ENCODE measurements at places on chromosomes 6 and 20.

- DNase-seq = no peak
Measured at GRCh38 chr6:135322427-135323201, 141.5 kb downstream of the MYB start.

GRCh38 chr6:145209272-145209671 lies 526.0 kb downstream of the EPM2A start:
- DNase-seq = no peak

DNA sequence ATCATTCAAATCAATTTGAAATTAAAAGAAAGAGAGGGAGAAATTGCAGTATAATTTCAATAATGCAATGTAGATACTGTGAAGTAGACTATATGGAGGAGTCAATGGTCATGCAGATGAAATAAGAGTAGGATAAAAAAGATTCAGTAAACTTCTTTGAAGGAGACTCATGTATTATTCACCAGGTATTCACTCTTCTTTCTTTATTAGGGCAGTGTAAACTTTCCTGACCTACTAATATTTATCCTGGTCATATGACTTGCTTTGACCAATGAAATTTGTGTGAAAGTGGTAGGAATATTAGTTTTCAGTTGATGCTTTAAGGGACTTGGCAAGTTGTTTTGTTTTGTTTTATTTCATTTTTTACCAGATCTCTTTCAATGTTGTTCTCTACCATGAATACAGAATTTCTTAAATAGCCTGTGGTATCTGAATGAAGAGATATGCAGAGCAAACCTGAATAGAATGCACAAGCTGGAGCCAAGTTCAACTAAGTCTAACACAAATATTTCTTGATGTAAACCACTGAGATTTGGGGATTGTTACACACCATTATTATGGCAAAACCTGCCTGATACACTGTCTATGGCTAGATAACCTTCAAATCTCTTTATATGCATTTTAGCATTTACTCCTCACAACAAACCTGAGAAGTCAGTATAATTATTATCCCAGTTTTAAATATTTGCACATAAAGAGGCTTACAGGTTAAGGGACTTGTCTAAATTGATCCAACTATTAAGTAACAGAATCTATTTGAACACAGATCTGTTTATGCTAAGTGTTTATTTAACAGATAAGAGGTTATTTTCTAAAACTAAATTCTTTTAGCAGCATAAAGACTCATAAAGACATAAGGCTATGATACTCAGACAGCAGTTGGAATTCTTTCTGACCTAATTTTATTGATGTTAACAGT lies 311.2 kb downstream of the PKHD1 start:
- DNase-seq = no peak

- no peak for DNase-seq
Measured at GRCh38 chr6:44662461-44663121, 275.1 kb downstream of the CDC5L start.

DNA sequence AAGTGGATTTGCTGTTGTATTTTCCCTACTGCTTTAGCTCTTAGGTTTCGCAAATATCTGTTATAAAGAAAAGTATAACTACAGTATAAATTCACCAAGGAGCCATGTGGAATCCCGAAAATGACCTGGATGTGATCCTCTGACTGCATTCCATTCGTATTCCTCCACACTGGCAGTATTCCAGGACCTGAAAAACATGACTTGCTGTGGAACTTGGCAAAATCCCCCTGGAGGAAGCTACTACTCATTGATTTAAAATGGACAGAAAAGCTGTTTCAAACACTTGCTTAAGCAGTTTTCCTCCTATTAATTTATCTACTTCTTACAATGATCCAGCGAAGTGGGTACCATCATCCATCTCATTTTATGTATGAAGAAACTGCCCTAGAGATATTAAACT lies 13.3 kb upstream of the ENPP5 start:
- DNase-seq = no peak

DNA sequence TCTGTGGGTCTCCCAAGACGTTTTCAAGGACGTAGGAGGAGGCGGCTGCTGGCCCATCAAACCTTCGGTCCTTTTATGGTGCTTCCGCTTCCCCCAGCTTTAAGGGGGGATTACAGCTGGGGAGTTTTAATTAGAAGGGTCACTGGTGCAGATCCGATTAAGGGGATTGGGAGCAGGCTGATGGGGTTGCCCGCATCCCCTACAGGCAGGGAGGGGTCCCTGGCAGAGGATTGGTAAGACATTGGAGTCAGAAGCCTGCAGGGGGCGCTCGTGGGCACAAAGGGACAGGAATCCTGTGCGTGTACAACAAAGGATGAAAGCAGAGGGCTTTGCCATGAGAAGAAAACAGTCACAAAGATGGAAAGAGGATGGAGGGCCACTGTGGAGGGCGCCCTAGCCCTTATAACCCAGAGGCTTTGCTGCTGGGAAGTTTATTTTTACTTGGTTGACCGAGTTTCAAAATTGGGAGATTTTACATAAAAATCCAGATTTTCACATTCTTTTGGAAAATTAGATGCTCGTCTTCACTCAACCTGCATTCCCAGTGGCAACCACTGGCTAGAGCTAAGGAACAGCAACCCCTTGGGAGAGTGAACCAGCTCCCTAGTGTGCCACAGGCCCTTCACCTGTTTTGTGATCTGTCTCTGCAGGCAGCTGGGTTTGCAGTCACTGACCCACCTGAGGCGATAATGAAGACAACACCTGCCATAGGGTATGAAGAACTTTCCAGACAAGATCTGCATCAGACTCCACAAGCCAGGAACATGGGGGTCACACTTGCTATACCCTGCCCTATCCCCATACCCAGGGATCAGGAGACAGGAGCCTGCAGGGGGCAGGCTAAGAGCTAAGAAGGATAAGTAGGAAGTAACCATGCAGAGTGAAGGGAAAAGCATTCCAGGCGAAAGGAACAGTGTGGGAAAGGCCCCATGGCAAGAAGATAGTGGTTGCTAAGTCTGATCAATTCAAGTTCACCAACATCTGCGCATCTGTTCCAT lies 97.7 kb downstream of the KCNB1 start:
- DNase-seq = peak; percentile 60
